ENCODE measurements at places on chromosomes 13 and 19.
A peak's percentile ranks its signal among the peaks of the same experiment; 100 is the strongest.

GRCh38 chr19:35248310-35249145 is at the start of gene LSR:
Gene LSR (plus strand): TSS chr19:35249002. CDS start chr19:35249023, 21 bp downstream.
- DNase-seq: peak; percentile 78

DNA sequence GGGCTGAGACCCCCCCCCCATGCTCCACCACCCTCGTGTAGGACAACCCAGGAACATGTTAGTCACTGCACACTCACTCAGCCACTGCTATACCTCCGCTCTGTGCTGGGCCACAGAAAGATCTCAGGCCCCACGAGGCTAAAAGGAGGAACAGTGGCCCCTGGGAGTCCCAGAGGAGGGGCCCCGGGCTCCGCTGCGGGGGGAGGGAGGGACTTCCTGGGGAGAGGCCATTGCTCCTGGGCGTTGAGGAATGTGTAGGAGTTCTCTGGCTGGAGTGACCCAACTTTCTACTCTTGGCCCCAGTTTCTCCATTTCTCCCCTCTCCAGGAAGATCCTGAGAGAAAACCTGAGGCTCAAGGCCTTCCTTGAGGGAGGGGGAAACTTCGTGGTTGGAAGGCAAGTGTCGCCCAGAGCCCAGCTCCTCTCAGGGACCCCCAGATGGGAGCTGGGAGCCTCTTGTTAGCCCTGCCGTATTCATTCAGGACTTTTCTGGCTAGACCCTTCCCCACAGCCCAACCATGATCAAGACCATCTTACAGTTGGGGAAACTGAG is 13.6 kb downstream of the ONECUT3 start:
- no peak for DNase-seq

DNA sequence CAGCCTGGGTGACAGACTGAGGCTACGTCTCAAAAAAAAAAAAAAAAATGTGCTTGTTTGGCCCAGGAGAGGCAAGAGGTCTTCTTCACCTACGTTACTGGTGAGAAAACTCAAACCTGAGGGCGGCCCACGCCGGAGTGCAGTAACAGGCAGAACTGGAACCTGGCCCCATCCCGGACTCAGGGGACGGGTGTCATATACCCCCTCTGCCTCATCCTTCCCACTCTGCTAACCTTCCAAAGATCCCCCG is 414 bp upstream of the ADAT3 start:
- no peak for DNase-seq

GRCh38 chr13:113475280-113475679 is 15.2 kb downstream of the DCUN1D2 start:
- DNase-seq: no peak

DNA sequence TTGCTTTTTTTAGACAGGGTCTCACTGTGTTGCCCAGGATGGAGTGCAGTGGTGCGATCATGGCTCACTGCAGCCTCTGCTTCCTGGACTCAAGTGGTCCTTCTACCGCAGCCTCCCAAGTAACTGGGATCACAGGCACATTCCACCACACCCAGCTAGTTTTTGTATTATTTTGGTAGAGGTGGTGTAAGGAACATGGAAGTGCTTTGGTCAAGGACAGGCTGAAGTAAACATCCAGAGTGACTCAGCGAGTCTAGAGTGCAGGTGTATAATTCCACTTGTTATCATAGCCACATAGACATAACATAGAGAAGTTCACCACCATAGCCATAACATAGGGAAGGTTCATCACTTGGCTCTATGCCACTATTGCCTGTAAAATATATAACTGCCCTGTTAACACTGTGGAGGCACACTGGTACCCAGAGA is 98.6 kb downstream of the RBM26 start:
- no peak for DNase-seq

DNA sequence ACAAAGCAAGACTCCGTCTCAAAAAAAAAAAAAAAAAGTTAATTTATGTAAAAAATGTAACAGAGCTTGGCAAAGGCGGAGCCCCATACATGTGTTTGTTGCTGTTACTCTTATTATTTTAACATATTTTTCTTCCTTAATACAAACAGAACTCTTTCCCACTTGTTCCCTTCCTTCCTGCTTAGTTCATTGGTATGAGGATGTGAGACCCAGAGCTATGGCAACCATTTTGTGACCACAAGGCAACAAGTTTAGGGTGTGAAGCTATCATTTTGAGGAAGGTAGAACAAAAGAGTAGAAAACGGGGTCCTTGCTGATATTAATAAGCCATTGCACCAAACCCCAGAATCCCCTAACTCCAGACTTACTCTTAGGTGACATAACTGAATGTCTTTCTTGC is 5.4 kb downstream of the IFNL1 start:
- no peak for DNase-seq

DNA sequence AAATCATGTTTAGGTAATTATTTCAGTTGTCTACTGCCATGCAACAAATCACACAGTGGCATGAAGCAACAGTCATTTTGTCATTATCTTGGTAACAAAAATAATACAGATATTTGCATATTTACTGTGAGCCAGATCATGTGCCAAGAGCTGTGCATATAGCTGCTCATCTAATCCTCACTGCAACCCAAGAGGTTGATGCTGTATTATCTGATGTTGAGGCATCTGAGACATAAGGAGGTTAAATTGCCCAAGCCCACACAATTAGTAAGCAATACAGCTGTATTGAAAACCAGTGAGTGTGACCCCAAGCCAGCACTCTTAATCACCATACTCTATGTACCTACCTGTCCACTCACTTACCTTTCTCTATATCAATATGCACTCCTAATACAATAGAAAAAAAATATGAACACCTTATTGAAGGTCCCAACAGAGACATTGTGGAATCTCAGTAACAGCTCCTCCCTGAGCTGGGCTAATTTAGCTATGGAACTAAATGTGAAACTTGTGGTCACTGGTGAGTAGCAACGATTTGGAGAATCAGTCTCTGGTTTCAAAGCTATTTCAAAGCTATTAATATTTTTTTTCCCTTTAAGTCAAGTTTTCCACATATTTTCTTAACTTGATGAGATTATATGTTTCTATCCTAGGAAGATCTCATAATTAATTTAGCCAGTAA is 185.2 kb downstream of the KLF12 start:
- no peak for DNase-seq

DNA sequence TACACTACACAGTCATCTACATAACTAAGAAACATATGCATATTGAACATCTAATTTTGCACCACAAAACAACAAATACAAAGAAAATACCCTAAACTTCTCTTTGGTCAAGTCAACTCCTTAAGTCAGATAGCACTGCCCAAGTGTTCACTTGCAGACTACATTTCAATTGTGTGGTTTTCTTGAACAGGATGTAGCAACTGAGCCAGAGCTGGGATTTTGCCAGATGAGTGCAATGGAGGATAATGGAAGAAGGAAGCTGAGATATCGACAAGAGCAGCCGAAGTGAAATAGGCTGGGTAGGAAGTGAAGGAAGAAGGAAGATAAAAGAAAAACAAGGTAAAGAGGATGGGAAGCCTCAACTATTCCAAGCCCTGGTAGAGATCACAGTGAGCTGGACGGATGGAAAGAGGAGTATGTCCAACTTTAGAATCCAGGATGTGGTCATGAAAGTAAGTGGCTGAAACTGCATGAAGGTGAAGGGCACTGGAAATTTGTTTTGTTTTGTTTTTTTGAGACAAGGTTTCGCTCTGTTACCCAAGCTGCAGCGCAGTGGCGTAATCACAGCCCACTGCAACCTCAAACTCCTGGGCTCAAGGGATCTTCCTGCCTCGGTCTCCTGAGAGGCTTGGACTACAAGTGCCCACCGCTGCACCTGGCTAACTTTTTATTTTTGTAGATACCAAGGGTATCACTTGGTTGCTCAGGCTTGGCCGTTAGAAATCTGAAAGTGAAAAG is 15.0 kb downstream of the NUFIP1 start:
- DNase-seq: no peak

All from activated naive CD4-positive, alpha-beta T cell treated with Interleukin-2 at 50 U/mL for 16 hours (primary cell).